Neural progenitor cell (in vitro differentiated cells): ENCODE measurements at places on chromosomes 12 and 14.

GRCh38 chr12:32104572-32105355 is 1.9 kb upstream of the BICD1 start:
- no peak overlapping the region for H3K4me3 ChIP-seq
- H3K27ac ChIP-seq: no peak overlapping the region
- H3K27me3 ChIP-seq: no peaks in the 10 kb centered on the region
- H3K4me1 ChIP-seq: peaks cover 27% of the 10 kb centered on the region
- DNase-seq: no peak
- H3K36me3 ChIP-seq: no peaks in the 10 kb centered on the region

- no peak overlapping the region for H3K4me3 ChIP-seq
- peaks cover 10% of the 10 kb centered on the region for H3K27me3 ChIP-seq
- no peaks in the 10 kb centered on the region for H3K36me3 ChIP-seq
- peaks cover 9% of the 10 kb centered on the region for H3K4me1 ChIP-seq
- no peak for DNase-seq
Measured at GRCh38 chr12:51915003-51915625, 7.8 kb downstream of the ACVRL1 start.

- no peak for DNase-seq
- no peaks in the 10 kb centered on the region for H3K36me3 ChIP-seq
- H3K27me3 ChIP-seq: no peaks in the 10 kb centered on the region
- peaks cover 16% of the 10 kb centered on the region for H3K4me1 ChIP-seq
- H3K4me3 ChIP-seq: no peak overlapping the region
- H3K27ac ChIP-seq: no peak overlapping the region
Measured at GRCh38 chr14:98947911-98948595, 323.9 kb downstream of the BCL11B start.

DNA sequence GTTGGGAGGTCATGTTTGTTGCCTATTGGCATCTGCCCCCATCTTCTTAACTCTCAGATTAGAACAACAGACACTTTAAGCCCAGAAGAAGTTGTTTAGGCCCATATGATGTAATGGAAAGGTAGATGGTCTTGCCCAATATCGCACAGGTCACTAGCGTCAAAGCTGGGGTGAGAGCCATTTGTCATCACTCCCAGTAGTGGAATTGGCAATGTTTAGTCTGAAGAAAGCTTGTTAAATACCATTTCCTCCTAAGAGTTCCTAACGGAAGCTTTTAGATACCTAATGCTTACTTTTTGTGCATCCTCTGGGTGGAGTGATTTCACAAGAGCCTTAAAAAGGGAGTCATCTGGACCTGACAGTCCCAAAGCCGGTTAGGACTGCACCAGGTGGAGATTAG is 125.4 kb downstream of the DACT1 start:
- H3K27me3 ChIP-seq: peaks cover 16% of the 10 kb centered on the region
- H3K36me3 ChIP-seq: no peaks in the 10 kb centered on the region
- peaks cover 5% of the 10 kb centered on the region for H3K4me1 ChIP-seq
- H3K27ac ChIP-seq: no peak overlapping the region
- H3K4me3 ChIP-seq: no peak overlapping the region
